ENCODE measurements at places on chromosomes 11 and 22. TPM values are rescaled to one million over a fixed set of nuclear protein-coding genes. Genes with fewer than 3 reads are reported as not detected.

The SLC5A1 gene
- total RNA-seq, result not detected

The MOV10L1 gene
- total RNA-seq, result 5.1 TPM

The MIAT gene
- total RNA-seq, result 1.5 TPM

The TRIM49C gene
- not detected for total RNA-seq

The CCDC81 gene
- 2.7 TPM for total RNA-seq

The GPHA2 gene
- not detected for total RNA-seq

The CASP5 gene
- not detected for total RNA-seq

The NOX4 gene
- total RNA-seq, result 6.7 TPM

The OR6T1 gene
- total RNA-seq, result not detected

The IL17REL gene
- not detected for total RNA-seq

The OR52I2 gene
- total RNA-seq, result under 0.01 TPM

The APOL5 gene
- not detected for total RNA-seq

The CARS1 gene
- 116 TPM for total RNA-seq

The UCP3 gene
- total RNA-seq, result 0.11 TPM
